ENCODE measurements at places on chromosomes 13 and 19.

GRCh38 chr13:26186995-26187394 lies 35.1 kb downstream of the RNF6 start:
- DNase-seq: peak; percentile 24

GRCh38 chr13:72293206-72293605 lies 426.2 kb upstream of the DACH1 start:
- no peak for DNase-seq

- DNase-seq: no peak
Measured at GRCh38 chr13:32047793-32048192, 16.2 kb downstream of the FRY start.

GRCh38 chr19:6551607-6552450 lies 21.0 kb downstream of the TNFSF9 start:
- no peak for DNase-seq

DNA sequence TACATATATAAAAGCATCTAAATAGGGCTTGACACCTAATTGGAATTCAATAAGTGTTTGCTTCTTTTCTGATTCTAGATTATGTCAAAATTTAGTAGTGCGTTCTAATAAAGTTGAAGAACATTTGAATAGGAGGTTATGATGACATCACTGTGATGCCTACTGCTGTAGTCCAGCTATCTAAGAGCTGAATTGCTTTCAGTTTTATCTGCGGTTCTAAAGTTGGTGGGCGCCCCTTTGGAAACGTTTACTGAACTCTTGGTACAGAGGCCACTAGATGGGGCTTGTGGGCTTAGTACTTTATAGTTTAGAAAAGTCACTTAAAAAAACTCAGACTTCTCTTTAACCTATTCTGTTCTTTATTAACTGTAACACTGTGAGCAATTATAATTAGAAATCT lies 776.9 kb downstream of the GPC5 start:
- DNase-seq: peak; percentile 79

- no peak for DNase-seq
Measured at GRCh38 chr13:112903071-112903577, 65.9 kb upstream of the MCF2L start.

GRCh38 chr19:4233282-4233853 lies 4.0 kb downstream of the EBI3 start:
- peak; percentile 67 for DNase-seq

GRCh38 chr19:28258829-28259228 lies 954.1 kb downstream of the UQCRFS1 start:
- DNase-seq: no peak

- DNase-seq: peak; percentile 99
Measured at GRCh38 chr19:4768934-4769777, 22.4 kb upstream of the FEM1A start.

DNA sequence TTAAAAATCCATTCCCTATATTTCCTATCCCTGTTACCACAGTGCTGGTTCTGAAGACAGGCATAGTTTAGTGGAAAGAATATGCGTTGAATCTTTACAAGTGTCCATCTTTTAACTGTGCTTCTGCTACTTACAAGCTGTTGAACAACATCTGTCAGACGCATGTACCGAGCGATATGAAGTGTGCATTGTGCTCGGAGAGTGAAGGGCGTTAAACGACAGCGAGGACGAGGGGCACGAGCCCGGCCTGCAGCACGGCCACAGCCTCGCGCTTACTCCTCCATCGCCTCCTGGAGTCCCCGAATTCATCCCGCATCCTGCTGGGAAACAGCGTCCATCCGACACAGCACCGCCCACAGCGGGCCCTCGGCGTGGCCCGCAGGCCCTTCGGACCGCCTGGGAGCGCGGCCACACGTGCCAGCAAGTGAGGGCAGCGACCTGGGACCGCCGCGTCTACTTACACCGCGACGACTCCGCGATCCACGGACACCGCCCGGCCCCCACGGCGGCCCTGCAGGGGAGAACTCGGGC lies 514 bp downstream of the PCID2 start:
- peak; percentile 81 for DNase-seq

- no peak for DNase-seq
Measured at GRCh38 chr19:17969096-17969792, 2.3 kb downstream of the KCNN1 start.

DNA sequence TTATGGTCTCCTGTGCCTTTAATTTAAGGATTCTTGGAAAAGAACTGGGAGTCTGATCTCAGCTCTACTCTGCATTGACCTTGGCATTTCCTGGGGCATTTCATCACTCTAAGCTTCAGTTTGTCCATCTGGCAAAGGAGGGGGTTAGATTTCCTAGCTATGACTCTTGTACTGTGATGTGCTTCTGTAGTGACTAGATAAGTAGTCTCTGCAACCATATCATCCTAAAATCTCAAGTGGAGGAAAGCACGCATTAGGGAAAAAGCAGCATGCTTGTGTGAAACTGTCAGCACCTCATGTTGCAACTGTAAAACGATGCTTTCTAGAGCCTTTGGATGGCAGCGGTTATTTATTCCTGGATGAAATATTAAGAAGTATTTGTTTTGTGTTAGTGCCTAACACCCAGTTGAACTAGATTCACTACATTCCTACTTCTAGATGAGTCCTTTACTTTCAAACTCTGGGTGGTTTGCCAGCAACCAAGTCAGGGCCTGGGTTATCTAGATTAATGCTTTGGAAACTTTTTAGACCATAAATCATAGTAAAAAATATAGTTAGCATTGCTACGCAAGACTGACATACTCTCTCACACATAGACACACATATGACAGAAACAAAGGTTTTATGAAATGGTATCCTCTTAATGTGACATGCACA lies 6.8 kb downstream of the WDFY2 start:
- peak; percentile 30 for DNase-seq

GRCh38 chr13:50275392-50276063 lies 260.3 kb downstream of the KCNRG start:
- peak; percentile 76 for DNase-seq

GRCh38 chr19:57816652-57817051 lies 1.9 kb upstream of the ZNF552 start:
- DNase-seq: no peak

- no peak for DNase-seq
Measured at GRCh38 chr13:76826527-76826926, 59.7 kb downstream of the KCTD12 start.

DNA sequence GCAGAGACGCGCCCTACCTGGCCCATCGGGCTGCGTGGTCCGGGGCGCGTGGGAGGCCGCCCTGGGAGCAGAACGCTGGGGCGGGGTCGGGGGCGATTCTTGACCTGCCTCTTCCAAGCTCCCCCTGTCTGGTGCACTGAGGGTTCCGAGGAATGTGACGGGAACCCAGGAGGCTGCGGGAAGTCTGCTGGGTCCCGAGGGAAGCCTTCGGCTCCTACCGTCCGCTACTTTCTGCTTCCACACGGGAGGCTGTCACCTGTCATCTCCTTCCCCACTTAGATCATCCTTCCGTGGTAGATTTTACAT lies 781 bp upstream of the SPRYD7 start:
- peak; percentile 44 for DNase-seq

- no peak for DNase-seq
Measured at GRCh38 chr19:4303819-4304537, 420 bp upstream of the FSD1 start.

DNA sequence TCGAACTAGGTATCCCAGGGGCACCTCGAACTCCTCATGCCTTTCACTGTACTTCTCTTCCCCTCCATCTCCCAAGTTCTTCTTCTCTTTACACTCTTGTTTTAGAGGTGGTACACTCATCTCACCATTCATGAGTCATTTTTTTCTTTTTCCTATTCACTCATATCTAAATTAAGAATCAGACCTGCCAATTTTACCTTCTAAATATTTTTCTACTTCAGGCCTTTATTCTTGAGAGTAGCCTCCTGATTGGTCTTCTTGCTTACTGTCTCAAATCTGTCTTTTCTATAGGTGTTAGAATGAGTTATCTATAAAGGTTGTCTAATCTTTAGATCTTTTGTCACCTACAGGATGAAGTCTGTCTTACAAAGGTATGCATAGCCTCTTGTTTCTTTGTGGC lies 20.7 kb downstream of the TDRD3 start:
- DNase-seq: no peak

DNA sequence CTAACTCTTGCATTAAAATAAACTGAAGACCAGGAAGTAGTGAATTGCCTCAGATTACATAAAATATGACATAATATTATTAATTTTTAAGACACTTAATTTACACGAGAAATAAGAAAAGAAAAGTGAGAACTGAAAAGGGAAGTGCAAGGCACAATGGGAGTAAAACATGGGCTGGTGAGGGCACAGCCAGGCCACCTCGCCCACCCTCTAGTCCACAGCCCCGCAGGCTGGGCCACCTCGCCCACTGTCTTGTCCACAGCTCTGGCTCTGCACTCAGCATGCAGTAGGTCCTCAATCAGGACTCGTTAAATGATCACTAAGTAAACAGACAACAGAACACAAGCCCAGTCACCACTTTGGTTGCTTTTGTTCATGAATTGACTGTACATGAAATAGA lies 67.8 kb upstream of the ARHGEF7 start:
- no peak for DNase-seq

DNA sequence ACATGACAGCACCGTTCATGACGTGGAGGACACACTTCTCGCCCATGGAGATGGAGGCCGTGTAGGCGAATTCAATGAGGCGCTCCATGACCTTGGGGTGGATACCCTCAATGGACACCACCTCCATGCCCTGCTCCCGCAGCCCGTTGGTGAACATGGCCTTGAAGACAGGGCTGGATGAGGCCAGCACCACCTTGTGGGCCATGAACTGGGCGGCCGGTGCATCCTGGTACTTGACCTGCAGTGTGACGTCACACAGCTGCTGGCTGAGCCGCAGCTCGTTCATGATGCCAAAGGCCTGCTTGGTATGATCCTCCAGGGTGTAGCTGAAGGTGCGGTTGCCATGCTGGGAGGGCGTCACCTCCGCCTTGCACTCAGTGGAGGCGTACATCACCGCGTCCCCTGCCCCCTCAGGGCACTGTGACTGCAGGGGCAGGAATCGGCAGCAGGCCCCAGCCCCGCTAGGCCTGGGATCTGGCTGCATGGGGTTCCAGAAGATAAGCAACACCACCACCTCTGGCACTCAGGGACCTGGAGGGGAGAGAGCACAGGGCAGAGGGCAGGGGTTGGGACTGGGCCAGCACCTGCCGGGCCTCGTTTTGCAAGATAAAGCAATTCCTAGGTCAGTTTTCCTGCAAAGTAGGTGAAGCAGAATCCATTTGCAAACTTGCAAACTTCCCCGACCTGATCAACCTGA lies 3.5 kb downstream of the KEAP1 start:
- no peak for DNase-seq

DNA sequence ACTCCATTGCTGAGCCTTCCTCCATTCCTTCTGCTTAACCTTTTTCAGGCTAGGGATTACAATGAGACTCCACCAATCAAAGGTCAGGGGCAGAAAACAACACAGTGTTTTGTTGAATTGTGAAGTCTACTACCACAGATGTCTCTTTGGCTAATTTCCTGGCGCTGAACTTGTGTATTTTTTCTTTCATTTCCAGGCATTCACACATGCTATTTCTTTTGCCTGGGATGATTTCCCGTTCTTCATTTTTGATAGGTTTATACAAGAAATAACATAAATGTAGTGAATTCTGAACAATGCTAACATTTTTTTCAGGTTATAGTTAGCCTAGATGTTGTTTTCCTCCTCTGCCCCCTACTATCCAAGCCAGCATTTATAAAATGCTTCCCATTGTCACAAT lies 64.3 kb downstream of the OLFM4 start:
- no peak for DNase-seq

DNA sequence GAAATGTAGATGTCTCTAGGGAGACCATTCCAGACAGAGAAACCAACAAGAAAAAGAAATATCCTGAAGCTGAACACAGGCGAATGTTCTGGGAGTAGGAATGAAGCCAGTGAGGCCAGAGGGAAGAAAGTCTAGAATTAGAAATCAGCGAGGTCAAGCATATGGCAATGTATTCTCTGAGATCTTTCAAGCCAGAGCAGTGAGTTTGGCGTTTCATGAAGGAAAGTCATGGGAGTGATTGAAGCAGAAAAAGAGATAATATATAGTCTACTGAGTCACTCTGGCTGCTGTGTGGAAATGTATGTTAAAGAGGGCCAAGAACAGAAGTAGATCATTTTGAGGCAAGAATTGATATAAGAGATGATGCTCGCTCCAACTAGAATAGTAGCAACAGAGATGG lies 576.0 kb downstream of the PCDH17 start:
- DNase-seq: no peak

- DNase-seq: no peak
Measured at GRCh38 chr13:112764864-112765561, 75.2 kb downstream of the ATP11A start.

- peak; percentile 30 for DNase-seq
Measured at GRCh38 chr13:80962855-80963254, 621.9 kb upstream of the SPRY2 start.

GRCh38 chr13:44199627-44200207 lies 173.9 kb upstream of the SERP2 start:
- peak; percentile 79 for DNase-seq

- no peak for DNase-seq
Measured at GRCh38 chr19:9741476-9742171, 26.9 kb downstream of the ZNF846 start.

GRCh38 chr19:39111593-39112199 lies 13.9 kb upstream of the PAK4 start:
- peak; percentile 54 for DNase-seq

GRCh38 chr13:50224534-50224933 lies 209.3 kb downstream of the KCNRG start:
- DNase-seq: no peak

GRCh38 chr13:101211261-101211660 lies 205.0 kb downstream of the NALCN start:
- no peak for DNase-seq

GRCh38 chr19:35240327-35240726 lies 8.5 kb upstream of the LSR start:
- DNase-seq: no peak

GRCh38 chr13:31970231-31970930 lies 61.2 kb upstream of the FRY start:
- no peak for DNase-seq

DNA sequence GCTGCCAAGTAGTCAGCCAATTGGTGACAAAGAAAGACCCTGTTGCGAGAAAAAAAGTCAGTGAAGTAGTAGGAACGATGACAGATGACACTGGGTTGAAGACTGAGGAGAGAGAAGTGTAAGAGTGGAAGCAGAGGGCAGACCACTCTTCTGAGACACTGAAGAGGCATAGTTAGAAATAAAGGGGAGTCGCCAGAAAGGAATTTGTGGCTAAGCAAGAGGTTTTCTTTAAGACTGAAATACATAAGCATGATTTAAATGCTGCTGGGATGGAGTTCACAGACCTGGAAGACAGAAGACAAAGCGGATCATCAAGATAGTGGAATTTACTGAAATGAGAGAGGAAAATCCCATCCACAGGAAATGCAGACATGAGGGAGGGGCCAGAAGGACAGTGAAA lies 56.2 kb upstream of the USPL1 start:
- no peak for DNase-seq

GRCh38 chr13:99661791-99662190 lies 160.5 kb downstream of the TM9SF2 start:
- peak; percentile 97 for DNase-seq

All from NCI-H69 (cell line).